CD4-positive, alpha-beta T cell treated with Interleukin-6 for 4 hours (primary cell): ENCODE measurements at places on chromosomes 16 and 17.

GRCh38 chr17:45052052-45052772 lies 780 bp upstream of the DCAKD start:
- peak; percentile 59 for DNase-seq

DNA sequence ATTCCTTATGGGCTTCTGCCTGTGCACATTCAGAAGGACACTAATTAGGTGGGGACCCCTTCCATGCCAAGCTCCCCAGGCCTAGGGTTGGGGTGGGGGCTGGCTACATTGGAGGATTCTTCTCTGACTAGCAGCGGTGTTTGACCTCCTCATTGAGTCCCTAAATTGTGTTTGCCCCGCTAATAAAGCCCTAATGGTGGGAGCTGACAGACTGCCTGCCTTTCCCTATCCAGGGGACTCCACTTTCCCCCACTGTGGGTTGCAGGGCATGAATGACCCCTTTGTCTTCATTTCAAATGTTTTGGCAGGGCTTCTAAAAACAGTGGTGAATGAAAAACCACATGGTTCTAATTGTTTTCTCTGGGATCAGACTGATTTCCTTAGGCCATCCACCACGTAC lies 476.8 kb upstream of the CDH11 start:
- no peak for DNase-seq

GRCh38 chr17:44155488-44155887 lies 13.8 kb downstream of the HROB start:
- DNase-seq = no peak

GRCh38 chr17:44387804-44388203 lies 1.6 kb downstream of the ITGA2B start:
- no peak for DNase-seq

GRCh38 chr17:9050801-9051401 lies 29.6 kb downstream of the NTN1 start:
- DNase-seq = no peak

- DNase-seq = no peak
Observed at GRCh38 chr17:50573866-50574611, 13.5 kb downstream of the CACNA1G start.

GRCh38 chr17:50479522-50480141 lies 972 bp downstream of the RSAD1 start:
- peak; percentile 74 for DNase-seq

GRCh38 chr16:14061732-14062259 lies 9.3 kb upstream of the MRTFB start:
- DNase-seq = no peak

GRCh38 chr16:11310997-11311561 lies 29.9 kb upstream of the PRM1 start:
- peak; percentile 43 for DNase-seq

GRCh38 chr17:30244853-30245385 lies 9.4 kb upstream of the SLC6A4 start:
- no peak for DNase-seq

DNA sequence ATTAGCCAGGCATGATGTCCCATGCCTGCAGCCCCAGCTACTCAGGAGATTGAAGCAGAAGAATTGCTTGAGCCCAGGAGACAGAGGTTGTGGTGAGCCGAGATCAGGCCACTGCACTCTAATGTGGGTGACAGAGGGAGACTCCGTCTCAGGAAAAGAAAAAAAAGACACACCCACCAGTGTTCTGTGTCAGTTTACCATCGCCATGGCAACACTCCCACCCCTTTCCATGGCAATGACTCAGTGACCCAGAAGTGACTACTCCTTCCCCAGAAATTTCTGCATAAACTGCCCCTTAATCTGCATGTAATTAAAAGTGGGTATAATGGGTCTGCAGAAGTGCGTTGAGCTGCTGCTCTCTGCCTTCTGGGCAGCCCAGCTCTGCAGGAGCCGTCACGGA lies 4.0 kb upstream of the ZC3H18 start:
- DNase-seq = no peak

DNA sequence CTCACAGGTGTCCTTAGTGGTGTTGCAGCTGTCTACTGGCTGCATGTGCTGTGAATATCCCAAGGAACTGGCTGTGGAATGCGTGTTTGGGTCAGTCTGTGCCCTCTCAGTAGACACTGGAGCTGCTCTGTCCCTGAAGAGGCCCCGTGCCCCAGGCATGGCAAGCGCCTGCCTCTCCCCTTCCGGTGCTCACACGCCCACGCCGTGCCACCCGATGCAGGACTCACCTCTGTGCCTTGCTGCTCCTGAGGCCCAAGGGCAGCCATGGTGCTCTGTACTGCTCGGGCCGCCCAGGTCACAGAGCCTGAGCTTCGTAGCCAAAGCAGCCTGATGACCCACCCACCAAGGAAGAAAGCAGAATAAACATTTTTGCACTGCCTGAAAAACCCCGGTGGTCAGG lies 10.0 kb downstream of the RGS11 start:
- no peak for DNase-seq

GRCh38 chr17:3004925-3005324 lies 58.5 kb downstream of the OR1D5 start:
- DNase-seq = no peak

DNA sequence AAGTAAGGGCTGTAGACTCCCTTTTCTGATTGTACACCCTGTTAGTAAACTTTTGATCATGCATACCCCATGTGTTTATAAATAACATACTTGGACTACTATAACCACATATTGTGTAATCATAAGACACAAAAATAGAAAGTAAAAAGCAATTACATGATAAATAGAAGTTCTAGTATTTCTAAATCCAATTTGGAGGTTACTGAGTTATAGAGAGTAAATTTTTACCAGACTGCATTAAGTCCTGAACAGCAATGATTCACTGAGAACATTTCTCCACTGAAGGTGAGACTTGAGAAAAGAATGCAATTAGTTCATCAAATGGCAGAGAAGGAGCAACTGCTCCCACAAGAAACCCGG lies 7.7 kb upstream of the TBKBP1 start:
- DNase-seq = no peak
